RPMI7951 (cell line): ENCODE measurements at places on chromosomes 3 and 15.

DNA sequence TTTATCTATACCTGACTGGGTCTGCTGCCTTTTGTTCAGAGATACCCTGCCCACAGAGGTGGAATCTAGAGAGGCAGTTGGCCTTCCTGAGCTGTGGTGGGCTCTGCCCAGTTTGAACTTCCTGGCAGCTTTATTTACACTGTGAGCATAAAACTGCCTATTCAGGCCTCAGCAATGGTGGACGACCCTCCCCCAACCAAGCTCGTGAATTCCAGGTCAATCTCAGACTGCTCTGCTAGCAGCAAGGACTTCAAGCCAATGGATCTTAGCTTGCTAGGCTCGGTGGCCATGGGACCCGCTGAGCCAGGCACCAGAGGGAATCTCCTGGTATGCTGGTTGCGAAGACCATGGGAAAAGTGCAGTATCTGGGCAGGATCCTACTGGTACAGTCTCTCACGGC, 270.2 kb downstream of the CADM2 start:
- no peak for DNase-seq

GRCh38 chr3:13235897-13236296, 162.7 kb upstream of the IQSEC1 start:
- DNase-seq: no peak

GRCh38 chr15:100355342-100355741, 13.6 kb upstream of the ADAMTS17 start:
- no peak for DNase-seq

DNA sequence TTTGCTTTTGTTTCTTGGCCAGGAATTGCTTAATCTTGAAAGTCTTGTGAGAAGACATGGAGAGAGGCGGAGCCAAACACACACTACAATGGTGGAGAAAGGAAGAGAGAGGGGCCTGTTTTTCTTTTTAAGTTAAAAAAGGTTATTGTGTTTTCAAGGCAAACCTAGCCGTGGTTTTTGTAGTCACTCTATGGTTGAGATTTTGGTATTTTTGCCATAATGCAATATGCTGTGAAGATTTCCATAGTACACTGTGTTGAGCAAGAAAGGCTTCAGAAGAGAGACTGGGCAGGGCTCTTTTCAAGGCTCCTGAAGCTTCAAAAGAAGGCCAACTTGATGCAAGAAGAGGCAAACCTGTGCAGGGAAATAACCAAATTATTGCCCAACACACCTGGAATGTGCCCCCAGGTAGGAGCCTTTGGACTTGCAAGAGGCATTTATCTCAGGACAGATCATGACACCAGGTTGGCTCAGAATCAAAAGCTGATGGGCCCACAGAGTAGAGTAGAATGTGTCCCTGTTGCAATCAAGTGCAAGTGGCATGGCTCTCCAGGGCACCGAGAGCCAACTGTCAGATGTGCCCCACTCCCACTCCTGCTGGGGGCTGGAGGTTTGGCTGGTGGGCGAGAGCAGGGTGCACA, 22.1 kb downstream of the AMOTL2 start:
- DNase-seq: no peak

DNA sequence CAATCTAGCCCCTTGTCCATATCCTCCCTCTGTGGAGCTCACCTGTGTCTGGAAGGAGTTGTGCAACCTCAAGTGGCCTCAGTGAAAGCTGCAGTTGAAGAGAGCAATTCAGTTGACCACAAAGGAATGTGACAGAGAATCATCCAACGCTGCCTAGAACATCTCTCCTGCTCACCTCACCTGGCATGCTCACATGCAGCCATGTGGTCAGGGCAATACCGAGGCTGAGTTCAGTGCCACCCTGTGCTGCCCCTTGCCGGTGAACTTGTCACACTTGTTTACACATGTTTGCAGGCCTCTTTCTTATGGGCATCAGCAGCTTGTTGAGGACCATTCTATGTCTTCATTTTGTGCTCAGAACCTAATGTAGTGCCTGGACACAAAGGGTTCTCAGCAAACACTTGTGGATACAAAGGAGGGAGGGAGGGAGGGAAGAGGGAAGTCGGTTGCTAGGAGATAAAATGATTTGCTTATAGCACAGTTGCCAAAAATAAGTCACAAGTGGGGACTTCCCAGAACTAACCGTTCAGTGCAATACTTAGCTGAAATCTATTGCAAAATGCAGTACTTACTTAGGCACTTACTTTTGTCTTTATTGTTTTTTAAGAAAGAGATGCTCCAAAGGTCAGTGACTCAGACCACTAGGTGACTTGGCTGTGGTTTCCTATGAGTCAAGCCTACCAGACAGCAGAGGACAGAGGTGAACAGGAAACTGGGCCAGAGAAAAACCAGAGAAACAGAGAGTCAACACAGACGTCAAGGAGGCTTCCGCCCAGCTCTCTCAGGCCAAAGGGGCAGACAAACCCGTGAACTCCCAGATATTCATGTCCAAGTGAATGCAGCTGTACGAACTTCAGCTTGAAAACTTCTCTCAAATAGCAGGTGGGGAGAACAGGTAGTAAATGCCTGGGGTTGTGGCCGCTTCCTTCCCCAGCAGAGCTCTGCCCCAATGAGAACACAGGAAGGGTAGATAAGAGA, 227.8 kb upstream of the CTNNB1 start:
- peak; percentile 100 for DNase-seq

DNA sequence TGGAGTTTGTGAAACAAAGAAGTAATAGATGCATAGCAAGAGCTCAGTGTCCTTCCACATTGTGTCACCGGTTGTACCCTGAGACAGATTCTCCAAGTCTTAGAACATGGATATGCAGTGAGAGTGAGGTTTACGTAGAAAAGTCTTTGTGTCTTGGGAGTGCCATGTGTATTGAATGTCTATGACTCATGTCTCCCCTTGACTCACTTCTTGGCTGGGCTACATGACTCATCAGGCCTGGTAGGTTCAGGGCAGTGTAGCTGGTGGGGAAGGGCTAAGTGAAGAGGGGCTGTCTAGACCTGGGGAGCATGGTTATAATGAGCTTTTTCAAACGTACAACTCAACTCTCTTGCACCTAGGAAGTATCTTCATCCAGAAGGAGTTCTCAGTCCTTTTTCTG, 167.4 kb downstream of the GAP43 start:
- peak; percentile 97 for DNase-seq

DNA sequence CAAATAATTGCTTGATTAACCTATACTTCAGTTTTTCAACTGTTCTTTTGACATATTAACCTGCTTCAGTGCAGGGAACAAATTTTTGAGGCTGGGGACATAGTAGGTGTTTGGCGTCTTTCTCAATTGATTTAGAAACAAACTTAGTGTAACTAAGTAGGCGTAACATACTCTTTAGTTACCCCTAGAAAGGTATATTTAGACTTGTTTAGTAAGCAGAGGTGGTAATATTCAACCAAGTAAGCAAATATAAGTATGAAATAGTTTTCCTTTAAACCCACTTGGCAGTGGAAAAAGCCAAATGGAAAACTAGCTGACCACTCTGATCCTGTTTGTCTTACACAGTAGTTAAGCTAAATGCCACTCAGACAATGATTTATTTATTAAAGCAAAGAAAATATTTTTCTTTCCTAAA, 113.2 kb downstream of the MBNL1 start:
- DNase-seq: no peak

DNA sequence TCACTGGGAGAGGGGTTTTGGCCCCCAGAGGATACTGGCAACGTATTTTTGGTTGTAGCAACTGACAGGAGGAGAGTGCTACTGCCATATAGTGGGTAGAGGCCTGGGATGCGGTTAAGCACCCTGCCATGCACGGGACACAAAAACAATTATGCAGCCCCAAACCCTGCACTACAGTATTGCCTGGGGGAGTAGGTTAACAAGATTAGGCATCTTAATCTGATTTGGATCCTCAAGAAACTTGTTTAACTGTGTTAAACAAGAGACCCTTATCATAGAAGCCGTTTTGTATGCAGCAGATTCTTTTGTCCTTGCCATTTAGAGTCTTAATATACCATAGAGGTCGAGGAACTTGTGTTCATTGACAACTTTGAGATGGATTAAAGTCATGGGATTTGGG, 3.4 kb downstream of the PHLDB2 start:
- DNase-seq: no peak

GRCh38 chr3:33403756-33404155, 36.4 kb downstream of the UBP1 start:
- DNase-seq: peak; percentile 18

DNA sequence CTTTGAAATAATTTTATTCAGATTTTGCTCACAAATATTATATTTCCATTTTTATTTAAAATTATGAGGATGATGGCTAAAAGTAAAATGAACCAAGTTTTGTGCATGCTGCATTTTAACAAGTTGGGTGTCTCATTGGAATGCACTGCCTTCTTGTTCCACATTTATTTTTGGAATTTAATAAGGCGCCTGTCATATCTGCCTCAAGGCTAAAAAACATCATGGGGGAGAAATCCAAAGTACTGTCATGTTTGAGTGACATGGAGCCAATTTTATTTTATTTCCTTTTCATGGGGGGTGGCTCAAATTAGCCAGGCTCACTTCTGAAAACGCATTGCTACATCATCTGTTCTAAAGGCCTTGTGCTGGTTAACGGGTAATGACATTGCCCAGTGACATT, 205.1 kb downstream of the ROBO2 start:
- DNase-seq: no peak

- DNase-seq: no peak
Measured at GRCh38 chr3:171173736-171174135, 147.2 kb upstream of the SLC2A2 start.

- DNase-seq: no peak
Measured at GRCh38 chr15:58443308-58443707, 11.5 kb downstream of the LIPC start.

DNA sequence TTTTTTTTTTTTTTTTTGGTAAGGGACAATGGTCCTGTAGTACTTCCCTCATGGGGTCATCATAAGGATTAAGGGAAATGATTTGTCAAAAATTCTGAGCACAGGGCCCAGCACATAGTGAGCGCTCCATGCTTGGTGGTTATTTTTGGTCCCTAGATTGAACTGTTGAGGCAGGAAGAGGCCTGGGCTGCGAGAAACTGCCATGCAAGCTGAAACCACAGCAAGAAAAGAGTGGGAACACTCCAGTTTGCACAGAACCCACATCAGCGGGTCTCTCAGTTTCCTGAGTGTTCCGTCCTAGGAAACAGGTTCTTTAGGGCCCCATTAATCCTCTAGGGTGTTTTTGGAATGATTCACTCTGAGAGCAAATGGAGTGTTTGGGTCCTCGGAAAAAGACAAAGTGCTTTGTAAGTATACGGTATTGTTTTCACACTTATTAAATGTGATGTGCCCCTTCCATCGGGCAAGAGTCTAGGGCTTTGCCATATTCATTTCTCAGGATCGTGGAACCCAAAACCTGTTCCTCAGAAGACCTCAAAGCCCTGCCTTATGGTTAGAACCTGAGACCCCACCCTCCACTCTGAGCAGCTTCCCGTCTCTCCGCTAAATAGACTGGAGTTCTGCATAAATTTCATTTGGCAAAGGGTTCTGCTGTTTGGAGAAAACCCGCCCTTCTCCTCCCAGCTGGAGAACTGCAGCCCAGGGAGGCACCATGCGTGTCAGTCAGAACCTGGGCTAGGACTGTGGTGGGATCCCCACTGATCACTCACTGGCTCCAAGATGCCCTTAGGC, 60.4 kb downstream of the SPSB4 start:
- no peak for DNase-seq

GRCh38 chr3:37323494-37323893, 149.1 kb upstream of the LRRFIP2 start:
- no peak for DNase-seq

GRCh38 chr3:36405190-36405589, 24.9 kb downstream of the STAC start:
- DNase-seq: no peak

DNA sequence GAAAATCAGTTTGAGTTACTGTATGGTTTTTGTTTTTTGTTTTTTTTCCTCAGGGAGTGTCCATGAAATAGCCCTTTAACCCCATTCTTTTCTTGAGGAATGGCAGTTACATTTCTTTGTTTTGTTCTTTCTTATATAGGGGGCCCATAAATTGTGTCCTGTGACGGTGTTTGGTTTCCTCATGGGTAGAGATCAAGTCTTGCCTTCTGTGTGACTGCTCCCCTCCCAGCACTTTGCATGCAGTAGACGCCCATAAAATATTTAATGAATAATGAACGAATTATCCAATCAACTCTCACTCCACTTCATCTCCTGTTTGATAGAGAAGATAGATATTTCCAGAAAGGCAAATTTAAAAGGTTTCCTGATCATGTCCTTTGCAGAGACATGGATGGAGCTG, 78.1 kb downstream of the CADPS start:
- no peak for DNase-seq

DNA sequence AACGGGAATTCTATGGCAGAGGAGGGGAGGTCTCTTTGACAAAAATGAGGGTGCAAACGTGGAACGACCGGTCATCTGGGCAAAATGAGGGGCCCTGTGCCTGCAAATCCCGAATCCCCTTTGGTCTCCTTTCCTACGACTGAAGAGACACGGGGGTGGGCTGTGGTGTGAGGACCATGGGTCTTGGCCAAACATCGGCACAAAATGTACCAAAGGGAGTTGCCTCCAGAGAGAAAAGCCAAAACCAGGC, 498 bp downstream of the ZNF280D start:
- no peak for DNase-seq

DNA sequence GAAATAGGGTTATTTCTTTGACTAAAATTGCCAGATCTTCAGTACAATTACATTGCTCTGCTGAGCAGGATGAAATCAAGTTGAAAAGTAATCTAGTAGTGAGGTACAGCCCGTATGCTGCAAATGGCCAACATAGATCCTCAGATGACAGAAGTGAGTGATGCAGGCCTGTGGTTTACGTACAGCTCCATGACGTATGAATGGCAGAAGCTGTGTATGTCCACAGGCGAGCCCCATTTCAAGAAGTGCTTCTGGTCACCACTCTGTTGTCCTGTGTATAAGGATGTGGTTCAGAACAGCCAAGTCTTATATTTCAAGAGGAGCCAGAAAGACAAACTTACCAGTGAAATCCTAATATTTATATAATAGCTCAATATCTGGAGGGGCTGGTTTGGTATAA, 9.2 kb downstream of the CD86 start:
- no peak for DNase-seq

- DNase-seq: no peak
Measured at GRCh38 chr3:110123946-110124345, 786.6 kb upstream of the DPPA4 start.

DNA sequence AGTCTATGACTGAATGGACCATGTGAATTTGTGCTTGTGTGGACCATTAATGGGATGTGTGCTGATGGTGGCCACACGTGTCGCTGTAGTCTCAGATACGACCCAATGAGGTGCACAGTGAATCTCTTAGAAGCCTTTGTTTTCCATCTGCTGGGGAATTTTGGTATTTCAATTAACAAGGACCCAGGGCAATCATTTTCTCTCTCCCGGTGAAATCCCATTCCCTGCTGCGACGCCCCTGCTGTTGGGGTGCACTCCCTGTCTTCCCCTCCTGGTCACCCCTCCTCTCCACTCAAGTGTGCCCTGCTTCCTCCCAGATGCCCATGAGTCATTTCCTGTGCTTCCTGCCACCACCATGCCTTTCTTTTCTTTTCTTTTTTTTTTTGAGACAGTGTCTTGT, 32.7 kb downstream of the EBLN2 start:
- peak; percentile 87 for DNase-seq

DNA sequence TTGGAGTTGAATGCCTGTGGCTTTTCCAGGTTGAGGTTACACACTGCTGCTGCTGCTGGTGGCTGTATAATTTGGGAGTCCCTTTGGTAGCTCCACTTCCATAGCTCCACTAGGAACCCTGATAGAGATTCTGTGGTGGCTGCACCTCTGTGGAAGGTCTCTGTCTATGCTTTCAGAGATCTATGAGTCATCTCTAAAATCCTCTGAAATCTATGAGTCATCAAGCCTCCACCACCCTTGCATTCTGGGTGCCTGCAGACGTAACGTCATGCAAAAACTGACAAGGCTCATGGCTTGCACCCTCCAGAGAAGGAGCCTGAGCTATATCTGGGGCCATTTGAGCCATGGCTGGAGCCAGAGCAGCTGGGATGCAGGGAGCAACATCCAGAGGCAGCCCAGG, 1037.0 kb upstream of the CFAP20DC start:
- DNase-seq: peak; percentile 87
